ENCODE measurements at places on chromosomes 2 and 18.

GRCh38 chr2:20333738-20334137, 16.9 kb downstream of the PUM2 start:
- no peaks in the 10 kb centered on the region for H3K36me3 ChIP-seq
- DNase-seq = no peak
- H3K4me3 ChIP-seq = no peak overlapping the region

DNA sequence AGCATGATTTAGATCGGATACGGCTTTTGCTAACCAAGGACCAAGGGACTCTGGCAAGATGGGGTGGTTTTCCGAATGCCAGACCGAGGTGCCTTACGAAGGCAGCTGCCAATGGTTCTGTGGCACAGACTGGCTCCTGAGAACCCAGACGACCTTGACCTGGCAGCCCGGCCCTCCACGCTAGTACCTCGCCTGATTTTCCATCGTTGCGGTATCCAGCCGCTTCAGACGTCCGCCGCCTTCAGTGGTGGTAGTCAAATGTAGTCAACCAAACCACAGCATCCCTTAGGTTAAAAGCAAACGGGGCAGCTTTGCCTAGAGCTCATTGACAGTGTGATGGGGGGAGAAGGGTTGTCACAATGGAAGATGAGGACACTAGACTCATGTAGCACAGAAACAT, 42.6 kb downstream of the GBX2 start:
- H3K27ac ChIP-seq = no peak overlapping the region
- H3K4me3 ChIP-seq = no peak overlapping the region
- H3K4me1 ChIP-seq = no peaks in the 10 kb centered on the region
- peaks cover 13% of the 10 kb centered on the region for H3K36me3 ChIP-seq
- no peaks in the 10 kb centered on the region for H3K27me3 ChIP-seq

DNA sequence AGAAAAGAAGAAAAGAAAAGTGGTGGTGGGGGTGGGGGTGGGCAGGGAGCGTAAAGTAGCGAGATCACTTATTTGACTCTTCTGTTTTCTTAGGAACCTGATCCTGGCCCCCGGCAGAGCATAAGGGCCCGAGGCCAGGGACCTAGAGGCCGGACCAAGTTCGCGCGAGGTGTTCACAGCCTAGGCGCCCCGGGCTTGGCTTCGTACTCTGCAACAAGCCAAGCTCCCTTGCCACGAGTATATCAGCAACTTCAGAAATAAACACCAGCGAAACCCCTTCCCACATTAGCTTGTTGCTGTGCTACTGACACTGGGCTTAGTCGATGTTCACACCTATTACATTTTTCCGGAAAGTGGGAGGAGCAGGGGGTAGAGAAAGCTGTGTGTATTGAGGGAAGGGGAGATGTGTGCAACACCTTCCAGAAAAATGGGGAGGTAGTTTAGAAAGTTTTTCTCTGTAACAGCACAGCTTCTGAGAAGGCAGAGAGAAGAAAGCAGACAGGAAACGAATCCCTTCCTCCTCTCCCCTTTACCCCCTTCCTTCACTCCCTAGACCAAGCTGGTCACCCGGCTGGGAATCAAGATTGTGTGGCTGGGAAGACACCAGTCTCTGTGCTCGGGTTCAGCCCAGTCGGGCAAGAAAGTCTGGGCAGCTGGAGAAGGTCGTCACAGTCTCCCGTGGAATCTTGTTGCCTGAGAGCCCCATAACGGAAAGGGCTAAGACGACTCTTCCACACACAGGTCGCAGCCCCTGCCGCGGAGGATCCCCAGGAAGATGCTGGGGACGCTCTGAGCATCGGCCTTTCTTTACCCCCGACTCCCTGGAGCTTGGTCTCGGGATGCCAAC, 12.0 kb upstream of the SATB2 start:
- no peaks in the 10 kb centered on the region for H3K36me3 ChIP-seq
- no peak overlapping the region for H3K4me3 ChIP-seq
- H3K27ac ChIP-seq = no peak overlapping the region
- peaks cover 8% of the 10 kb centered on the region for H3K4me1 ChIP-seq

GRCh38 chr18:33540392-33540791, 37.6 kb upstream of the ASXL3 start:
- no peaks in the 10 kb centered on the region for H3K4me1 ChIP-seq
- no peaks in the 10 kb centered on the region for H3K36me3 ChIP-seq
- no peaks in the 10 kb centered on the region for H3K27me3 ChIP-seq
- H3K4me3 ChIP-seq = no peak overlapping the region
- DNase-seq = no peak

DNA sequence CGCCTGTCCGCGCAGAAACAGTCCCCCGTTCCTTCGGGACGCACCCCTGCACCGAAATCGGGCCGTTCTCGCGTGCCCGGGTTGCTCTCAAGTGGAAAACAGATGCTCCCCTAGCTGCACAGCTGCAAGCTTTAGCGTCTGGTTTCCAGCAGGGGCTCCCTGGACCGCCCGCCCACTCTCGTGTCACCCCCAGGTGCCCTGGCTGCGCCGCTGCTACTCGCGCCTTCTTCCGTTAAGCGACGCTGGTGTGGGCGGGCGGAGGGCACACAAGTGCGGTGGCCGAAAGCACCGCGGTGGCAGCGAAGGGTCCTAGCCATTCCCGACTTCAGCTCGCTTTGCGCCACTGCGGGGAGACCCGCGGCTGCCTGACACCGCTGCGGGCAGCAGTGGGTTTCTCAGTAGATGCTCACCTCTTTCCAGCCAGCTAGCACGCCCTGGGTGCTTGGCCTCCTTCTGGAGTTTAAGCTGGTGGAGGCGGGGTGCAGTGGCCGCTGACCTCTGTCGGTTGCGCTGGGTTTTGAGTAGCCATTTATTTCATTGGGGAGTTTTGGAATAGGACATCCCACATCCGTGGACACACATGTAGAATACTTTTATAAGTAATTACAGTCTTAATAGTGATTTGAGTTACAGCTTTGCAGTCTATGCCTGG, 806 bp downstream of the ZNF407 start:
- no peaks in the 10 kb centered on the region for H3K27me3 ChIP-seq
- H3K27ac ChIP-seq = peak overlapping the region; percentile 93
- H3K4me3 ChIP-seq = peak overlapping the region; percentile 96
- H3K36me3 ChIP-seq = no peaks in the 10 kb centered on the region
- DNase-seq = peak; percentile 9

DNA sequence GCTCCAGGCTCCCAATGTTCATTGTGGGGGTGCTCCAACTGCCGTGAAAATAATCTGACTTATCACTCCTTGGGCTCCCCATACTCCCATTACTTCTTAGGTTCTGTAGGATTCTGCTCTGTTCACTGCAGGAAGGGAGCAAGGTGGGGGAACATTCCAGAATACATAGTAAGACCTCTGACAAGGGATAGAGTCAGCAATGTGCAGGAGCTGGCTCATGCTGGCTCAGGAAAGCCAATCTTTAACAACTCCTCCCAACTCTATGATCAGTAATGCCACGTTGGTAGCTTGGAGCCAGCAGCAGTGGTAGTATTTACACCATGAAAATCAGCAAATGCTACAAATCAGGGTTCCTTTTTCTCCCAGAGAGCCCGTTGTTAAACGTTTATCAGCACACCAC, 44.4 kb downstream of the FECH start:
- H3K36me3 ChIP-seq = no peaks in the 10 kb centered on the region
- H3K4me1 ChIP-seq = peaks cover 6% of the 10 kb centered on the region
- H3K27me3 ChIP-seq = no peaks in the 10 kb centered on the region

- H3K36me3 ChIP-seq = no peaks in the 10 kb centered on the region
- H3K27ac ChIP-seq = no peak overlapping the region
Observed at GRCh38 chr2:141162314-141162713, 968.5 kb downstream of the LRP1B start.

GRCh38 chr2:36859366-36859792, 107.0 kb downstream of the STRN start:
- no peak overlapping the region for H3K27ac ChIP-seq
- H3K4me3 ChIP-seq = no peak overlapping the region
- peaks cover 56% of the 10 kb centered on the region for H3K36me3 ChIP-seq
- H3K4me1 ChIP-seq = no peaks in the 10 kb centered on the region

- no peaks in the 10 kb centered on the region for H3K4me1 ChIP-seq
- no peak overlapping the region for H3K4me3 ChIP-seq
- no peaks in the 10 kb centered on the region for H3K36me3 ChIP-seq
- H3K27ac ChIP-seq = no peak overlapping the region
Observed at GRCh38 chr2:134021830-134022524, 231.9 kb upstream of the MGAT5 start.

DNA sequence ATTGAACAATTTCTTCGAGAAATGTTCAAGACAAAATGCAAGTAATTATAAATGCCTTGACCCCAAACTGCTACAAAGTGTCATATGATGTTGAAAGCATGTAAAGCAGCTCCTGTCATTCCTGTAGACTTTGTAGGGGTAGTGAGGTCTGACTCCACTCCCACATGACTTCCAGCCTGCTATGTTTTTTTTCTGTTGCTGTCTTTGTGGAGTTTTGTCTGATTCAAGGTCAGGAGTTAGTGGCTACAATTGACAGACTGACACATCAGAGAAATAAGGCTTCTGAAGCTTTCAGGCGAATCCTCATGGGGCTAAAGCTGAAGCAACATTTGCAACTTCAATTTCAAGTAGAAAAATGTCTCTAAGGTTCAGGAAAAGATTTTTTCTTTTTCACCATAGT, 63.9 kb upstream of the CCDC195 start:
- H3K36me3 ChIP-seq = no peaks in the 10 kb centered on the region
- no peaks in the 10 kb centered on the region for H3K4me1 ChIP-seq
- no peak overlapping the region for H3K27ac ChIP-seq
- DNase-seq = no peak
- H3K4me3 ChIP-seq = no peak overlapping the region

DNA sequence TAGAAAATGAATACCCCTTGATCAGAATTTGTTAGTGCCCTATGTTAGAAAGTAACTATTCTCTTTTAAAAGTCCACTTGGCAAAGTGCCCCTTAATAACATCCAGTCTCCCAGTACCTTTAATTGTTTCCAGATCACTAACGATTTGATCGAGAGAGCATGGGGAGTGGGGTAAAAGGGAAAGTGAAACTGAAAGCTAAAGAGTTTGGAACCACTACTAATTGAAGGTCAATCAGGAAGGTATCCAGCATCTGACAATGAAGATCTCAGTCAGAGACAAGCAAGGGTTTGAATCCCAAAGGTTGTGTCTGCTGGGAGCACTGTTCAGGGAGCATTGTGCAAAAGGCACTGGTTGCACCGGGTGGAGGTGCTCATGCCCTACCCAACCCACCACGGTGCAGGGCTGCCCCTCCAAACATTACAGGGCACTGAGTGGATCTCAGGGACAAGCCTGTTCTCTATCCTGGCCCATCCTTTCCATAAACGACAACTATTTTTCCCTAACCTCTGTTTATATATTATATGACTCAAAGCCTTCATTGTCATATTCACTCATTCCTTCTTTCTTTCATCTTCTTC, 14.6 kb upstream of the RIT2 start:
- DNase-seq = no peak
- peak overlapping the region; percentile 40 for H3K4me3 ChIP-seq
- H3K36me3 ChIP-seq = no peaks in the 10 kb centered on the region

DNA sequence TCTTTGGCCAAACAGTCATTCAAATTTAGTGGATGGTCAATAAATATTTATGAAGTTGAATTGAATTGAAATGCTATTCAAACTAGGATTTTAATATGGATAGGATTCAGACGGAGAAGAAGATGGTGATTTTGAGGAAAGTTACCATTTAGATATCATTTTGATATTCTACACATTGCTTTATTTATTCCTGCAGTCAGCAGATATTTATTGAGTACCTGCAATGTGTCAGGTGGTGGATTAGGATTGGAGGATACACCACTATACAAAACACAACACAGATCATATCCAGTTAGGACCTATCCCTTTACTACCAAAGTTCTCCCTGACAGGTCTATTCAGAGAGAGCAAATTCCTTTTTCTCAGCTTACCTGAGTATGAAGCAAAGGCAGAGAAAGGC, 38.8 kb downstream of the MAPRE2 start:
- H3K4me1 ChIP-seq = peaks cover 49% of the 10 kb centered on the region
- no peaks in the 10 kb centered on the region for H3K36me3 ChIP-seq
- H3K4me3 ChIP-seq = no peak overlapping the region
- peak overlapping the region; percentile 90 for H3K27ac ChIP-seq
- DNase-seq = no peak
- no peaks in the 10 kb centered on the region for H3K27me3 ChIP-seq
